ENCODE measurements at places on chromosomes 4 and X.

DNA sequence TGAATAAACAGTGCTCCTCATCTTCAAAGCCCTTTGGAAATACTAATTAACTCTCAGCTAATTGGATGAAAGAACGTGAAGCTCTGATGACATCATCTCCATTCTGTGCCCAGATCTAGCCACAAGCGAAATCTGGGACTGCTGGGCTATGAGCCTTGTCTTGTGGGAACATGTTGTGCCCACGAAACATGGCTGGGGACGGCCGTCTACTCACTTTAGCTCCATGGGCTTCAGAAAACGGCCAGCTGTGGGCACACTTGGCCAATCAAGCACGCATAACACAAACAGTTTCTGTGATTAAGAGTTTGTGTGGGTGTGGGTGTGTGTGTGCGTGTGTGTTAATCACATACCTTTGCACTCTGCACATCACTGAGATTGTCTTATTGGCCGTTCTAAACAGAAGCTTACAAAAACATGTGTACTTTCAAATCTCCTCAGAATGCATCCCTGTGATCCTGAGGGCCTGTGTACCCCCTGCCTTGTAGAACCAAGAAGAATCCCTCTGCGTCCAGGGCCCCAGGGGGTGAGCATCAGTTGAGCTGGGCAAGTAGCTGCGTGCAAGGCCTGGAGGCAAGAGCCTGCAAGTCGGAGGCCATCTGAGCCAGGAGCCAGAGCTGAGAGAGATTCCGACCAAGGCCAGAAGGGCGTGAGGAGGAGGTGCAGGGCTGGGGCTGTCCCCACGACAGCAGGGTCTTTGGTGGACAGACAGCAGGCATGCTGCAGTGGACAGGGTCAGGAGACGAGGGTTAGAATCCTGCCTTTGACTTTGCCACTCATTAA, 18.7 kb upstream of the ZNF185 start:
- DNase-seq, result no peak

DNA sequence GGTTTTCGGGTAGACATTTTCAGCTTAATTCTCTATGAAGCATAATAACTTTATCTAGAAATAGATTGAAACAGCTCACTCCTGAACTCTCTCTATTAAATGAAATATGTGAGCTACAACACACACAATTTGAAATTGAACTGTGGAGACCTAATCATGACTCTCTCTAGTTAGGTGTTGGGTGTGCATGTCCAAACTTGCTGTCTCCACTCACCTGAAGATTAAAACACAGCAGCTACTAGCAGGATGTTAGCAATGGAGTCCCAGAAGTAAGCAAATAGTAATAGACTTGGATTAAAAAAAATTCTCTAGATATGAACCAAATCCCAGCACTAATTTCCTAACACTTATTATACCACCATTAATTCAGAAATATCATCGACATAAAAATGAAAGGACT, 173.1 kb downstream of the FSTL5 start:
- DNase-seq, result no peak

- no peak for DNase-seq
Measured at GRCh38 chr4:148649652-148650331, 207.6 kb upstream of the NR3C2 start.

GRCh38 chrX:85993539-85994197, 53.7 kb downstream of the CHM start:
- DNase-seq, result no peak

DNA sequence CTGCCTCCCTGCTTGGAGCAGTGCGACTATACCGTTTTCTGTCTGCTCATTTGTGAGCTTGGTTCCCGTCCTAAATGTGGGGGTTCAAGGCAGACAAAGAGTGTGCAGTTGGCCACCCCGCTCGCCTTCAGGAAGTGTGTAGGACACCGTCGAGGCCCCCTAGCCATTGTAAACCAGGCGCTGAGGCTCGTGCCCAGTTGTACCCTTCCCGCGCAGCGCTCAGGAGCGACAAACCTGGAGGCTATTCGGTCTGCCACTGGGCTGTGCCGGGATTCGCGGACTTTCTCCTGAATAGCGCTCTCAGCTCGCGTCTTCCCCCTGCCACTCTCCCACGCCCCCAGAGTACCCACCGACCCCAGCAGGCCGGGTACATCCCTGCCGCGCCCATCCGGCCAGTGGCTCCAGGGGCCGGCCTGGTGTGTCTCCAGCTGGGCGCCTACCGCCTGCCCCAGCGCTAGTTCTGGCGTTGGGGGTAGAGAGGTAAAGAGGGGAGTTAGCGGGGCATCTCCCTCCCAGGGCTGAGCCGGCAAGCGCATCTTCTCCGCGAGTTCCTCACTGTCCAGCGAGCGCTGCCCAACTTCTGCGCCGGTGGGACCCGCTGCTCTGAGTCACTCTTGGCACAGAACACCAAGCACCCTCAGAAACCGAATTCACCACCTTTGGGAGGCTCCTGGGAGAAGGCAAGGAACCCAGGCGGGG, 880 bp upstream of the LONRF3 start:
- no peak for DNase-seq

- no peak for DNase-seq
Measured at GRCh38 chr4:30462445-30463090, 257.6 kb upstream of the PCDH7 start.
